ENCODE measurements at places on chromosomes 12 and 14.

DNA sequence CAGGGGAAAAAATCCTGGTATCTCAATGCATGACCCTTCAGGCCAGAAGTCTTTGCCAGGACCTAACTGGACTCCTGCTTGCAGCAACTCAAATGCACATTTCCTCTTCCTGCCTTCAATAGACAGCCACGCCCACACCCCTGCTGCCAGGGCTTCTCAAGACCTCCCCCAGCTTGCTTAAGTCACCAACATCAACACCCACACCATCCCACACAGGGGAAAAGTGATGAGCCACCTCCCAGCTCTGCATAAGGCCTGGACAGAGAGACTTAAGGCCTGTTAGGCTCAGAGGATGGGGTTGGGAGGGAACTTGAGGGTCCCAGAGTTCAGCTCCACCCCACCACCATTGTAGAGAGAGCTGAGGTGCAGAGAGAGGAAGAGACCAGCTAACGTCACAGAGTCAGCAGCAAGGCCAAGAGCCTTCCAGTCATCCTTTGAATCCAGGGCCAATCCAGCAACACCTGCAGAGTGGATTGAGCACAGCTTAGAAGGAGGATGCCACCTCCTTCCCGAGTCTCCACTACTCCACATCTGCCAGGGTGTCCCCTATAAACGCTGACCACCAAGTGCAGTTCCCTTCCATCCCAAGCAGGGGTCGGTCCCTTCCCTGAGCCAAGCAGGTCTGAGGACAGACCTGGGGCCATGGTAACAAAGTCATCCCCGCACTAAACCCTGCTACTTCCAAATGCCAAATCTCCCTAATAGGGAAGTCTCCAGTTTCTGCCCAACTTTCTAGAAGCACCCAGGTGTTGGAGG, 50.0 kb downstream of the KDM2B start:
- peak; percentile 77 for DNase-seq

DNA sequence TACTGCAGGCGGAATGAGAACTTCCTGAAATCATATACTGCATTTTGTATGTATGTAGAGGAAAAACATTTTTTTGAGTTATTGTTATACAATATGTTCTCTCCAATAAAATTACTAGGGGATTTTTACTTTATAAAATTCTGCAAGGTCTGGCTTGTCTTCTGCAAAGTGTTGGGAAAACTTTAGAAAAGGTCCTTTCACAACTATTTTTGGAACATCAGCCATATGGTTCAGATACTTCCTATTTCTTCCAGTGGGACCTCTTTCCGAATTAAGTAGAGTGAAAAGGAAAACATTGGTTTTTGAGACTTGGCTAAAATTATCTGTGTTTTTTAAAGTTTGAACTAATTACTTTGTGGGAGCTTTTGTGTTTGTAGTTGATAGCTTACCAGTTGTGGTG, 52.7 kb downstream of the DAAM1 start:
- DNase-seq, result no peak

DNA sequence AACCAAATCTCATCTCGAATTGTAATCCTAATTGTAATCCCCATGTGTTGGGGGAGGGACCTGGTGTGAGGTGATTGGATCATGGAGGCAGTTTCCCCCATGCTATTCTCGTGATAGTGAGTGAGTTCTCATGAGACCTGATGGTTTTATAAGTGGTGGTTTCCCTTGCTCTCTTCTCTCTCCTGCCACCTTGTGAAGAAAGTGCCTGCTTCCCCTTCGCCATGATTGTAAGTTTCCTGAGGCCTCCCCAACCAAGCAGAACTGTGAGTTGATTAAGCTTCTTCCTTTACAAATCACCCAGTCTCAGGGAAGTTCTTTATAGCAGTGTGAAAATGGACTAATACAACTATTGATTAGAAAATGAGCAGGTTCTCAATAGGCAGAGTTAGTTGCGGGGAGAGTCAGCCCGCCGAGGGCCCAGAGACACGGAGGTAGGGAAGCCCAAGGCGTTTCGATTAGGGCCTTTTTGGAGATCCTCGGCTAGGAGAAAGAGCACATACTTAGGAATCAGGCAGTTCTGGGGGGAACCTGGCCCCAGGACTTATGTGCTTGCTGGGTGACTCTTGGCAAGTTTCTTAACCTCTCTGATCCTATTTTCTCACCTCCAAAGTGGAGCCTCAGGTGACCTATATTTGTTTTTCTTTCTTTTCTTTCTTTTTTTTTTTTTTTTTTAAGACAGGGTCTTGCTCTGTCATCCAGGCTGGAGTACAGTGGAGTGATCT, 65.7 kb downstream of the MVK start:
- DNase-seq, result no peak

DNA sequence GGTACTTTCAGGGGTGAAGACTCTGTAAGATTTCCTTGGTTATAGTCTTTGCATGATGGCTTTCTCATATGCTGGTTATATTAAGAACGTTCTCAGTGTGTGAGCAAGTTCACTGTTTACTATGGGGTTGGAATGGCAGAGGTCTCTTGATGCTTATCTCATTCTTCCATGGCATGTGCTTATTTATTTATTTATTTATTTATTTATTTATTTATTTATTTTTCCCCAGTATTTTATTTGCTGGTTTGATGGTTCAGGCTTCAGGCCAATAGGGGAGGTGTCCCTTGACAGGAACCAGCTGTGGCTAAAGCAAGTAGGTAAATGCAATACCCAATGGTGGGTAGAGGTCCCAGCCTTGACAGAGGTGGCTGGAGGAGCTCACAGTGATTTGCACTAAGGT, 161.3 kb upstream of the GARIN6 start:
- DNase-seq, result no peak

DNA sequence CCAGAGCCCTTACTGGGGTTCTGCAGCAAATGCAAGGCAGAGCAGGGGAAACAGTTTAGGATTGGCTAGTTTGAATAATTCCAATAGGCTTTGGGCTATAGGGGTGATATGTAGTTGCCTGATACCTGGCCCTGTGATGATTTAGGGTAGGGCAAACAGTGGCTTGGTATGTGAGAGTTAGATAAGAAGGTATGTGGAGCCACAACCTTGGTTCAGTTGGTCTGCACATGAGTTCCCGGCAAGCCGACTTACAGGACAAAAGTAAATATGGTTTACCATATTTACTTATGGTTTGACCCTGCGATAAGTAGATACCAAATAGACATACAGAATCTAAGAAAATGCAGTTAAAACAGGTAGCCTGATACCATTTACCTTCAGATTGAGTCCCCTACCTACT, 8.3 kb upstream of the CAPRIN2 start:
- no peak for DNase-seq

DNA sequence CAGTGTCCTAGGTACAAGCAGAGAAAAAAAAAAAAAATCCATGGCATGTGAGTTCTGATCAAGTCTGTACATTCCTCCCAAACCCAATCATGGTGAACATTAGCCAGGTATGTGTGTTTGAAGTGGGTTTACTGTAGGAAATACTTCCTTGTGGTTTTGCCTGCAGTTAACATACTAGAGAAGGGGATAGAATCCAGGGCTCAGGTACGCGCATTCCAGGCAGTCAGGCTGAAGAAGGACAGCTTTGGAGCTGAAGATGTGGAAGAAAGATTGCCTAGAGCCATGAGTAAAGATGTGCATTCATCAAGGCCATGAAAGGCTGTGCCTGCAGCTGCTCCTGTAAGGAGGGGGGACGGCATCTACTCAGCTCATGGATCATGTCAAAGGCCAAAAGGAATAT, 88.2 kb upstream of the NTF3 start:
- DNase-seq, result no peak

- no peak for DNase-seq
Observed at GRCh38 chr12:24822121-24822899, 126.6 kb downstream of the BCAT1 start.

All from naive thymus-derived CD4-positive, alpha-beta T cell (primary cell).